ENCODE measurements at places on chromosomes 11 and 22.

- no peak for DNase-seq
Observed at GRCh38 chr11:1049911-1050580, 13.5 kb upstream of the MUC6 start.

DNA sequence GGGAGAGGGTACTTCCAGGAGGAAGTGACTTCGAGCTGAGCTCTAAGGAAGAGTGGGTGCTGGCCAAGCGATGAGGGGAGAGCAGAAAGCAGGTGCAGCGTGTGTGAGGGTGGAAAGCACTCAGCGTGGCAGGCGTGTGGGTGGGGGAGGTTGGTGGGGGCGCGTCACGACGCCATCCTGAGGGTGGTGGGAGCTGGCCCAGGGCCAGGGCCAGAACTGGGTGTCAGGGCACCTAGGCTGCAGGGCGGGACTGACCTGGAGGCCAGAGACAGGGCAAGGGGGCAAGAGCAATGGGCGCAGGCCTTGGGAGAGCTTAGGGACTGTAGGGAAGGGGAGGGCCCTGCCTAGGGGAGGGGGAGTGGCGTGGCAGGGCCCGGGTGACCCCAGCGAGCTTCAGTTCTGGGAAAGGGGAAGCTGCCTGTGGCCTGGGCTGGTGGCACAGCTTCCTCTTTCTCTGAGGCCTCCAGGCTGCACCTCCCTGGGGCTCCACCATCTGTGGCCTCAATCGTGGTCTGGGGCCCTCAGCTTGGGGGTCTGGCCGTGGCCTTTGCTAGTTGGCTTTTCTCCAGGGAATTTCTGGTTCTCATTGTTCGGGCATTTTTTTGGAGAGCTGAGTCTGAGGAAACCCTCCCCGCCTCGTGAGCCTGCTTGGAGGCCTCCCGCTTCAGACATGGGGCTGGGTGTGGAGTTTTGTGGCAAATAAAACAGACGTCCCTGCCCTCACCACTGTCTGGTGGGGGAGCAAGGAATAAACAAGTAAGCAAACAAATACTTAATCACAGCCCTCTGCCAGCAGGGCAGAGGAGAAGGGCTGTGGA lies 8.9 kb downstream of the RELT start:
- no peak for DNase-seq

GRCh38 chr11:26490546-26490945 lies 81.5 kb downstream of the MUC15 start:
- DNase-seq = no peak

GRCh38 chr22:27754247-27754887 lies 47.2 kb downstream of the MN1 start:
- peak; percentile 76 for DNase-seq

GRCh38 chr11:116217006-116217405 lies 555.8 kb downstream of the BUD13 start:
- peak; percentile 45 for DNase-seq

DNA sequence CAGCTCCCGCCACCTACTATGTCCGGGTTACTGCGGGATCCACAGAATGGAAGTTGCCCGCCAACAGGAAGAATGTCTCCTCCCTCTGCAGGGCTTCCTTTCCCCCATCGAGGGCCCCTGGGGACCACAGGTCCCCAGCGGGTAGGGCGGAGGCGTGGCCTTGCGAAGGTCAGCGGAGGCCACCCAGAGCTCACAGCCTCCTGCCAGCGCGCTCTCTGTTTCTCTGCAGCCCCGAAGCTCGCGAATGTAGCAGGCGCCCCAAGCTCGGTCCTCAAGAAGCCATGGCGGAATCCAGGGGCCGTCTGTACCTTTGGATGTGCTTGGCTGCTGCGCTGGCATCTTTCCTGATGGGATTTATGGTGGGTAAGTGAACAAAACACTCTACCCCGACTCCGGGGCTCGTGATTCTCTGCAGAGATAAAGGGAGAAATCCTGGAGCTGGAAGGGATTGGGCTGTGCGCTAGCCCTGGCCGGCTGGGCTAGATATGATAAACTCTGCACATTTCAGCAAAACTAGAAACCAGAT lies at the start of gene NAALAD2:
Gene NAALAD2 (plus strand): TSS at position 186 of the 526 bp plus-strand sequence. CDS start 96 bp downstream, at position 282.
- DNase-seq = peak; percentile 70

GRCh38 chr11:2509481-2510001 lies 64.7 kb downstream of the KCNQ1 start:
- no peak for DNase-seq

- no peak for DNase-seq
Observed at GRCh38 chr22:31295360-31295759, 3.1 kb upstream of the PIK3IP1 start.

GRCh38 chr11:118047749-118048148 lies 29.1 kb upstream of the TMPRSS4 start:
- no peak for DNase-seq

DNA sequence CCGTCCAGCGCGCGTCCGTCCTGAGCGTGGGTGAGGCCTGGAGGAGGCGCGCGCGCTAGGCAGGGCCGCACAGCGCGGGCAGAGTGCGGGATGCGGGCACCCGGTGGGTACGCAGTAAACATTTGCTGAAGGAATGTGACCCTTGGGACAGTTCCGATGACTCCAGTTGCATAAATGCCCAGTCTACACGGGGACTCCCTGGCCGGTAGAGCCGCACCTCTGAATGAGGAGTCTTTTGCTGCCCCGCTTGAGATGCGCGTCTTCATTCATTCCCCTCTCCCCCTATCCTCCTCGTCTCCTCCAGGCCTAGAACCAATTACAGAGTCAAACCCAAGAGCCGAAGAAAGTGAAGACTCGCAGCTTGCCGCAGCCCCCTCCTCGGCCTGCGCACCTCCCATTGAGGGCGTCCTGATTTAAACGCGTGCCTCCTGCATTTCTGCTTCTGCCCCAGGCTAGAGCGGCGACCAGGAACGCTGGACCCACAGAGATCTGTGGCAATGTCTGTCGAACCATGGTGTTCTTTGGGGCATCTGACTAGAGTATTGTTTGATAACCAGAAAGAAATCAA lies 729 bp upstream of the CHKB start:
- no peak for DNase-seq

DNA sequence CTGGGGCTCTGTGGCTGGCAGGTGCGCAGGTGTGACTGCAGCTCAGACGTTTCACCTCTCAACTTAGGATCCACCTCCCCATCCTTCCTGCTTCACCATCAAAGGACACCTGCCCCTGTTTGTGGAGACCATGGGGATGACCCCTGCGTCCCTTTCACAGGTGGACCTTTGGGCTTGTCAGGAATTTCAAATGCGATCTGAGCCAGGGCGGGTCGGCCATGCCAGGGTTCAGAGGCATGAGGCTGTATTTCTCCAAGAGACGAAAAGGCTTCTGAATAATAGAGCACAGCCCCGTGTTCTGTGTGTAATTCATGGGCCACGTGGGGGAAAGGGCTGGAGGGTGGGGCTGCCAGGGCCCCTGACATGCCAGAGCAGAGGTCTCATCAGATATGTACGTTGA lies 668.0 kb downstream of the BRD1 start:
- DNase-seq = no peak
